ENCODE measurements at places on chromosomes 11 and 22.

GRCh38 chr11:134173296-134173695 lies 50.5 kb downstream of the NCAPD3 start:
- DNase-seq = no peak

- no peak for DNase-seq
These were observed 7.4 kb upstream of the TH start for GRCh38 chr11:2178906-2179494.

GRCh38 chr11:110837603-110838002 lies 125.4 kb upstream of the ARHGAP20 start:
- DNase-seq = no peak

DNA sequence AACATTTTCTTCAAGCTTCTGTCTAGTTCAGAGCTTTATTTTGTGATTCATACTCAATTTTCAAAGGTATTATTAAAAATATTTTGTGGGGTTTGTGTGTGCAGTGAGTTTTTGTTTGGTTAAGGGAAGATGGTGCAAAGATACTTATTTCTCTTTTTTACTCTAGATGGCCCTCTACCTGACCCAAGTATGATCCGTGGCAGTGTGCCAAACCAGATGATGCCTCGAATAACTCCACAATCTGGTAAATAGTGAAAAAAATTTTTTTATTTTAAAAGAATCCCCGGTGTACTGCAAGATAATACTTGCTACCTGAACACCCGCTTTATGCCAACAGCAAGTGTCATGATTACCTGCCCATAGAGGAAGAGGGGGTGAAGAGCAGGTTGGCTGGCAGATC lies 54.2 kb downstream of the EP300 start:
- no peak for DNase-seq

GRCh38 chr11:75503531-75504099 lies 22.1 kb downstream of the GDPD5 start:
- DNase-seq = no peak

- no peak for DNase-seq
These were observed 2.0 kb downstream of the CYTH4 start for GRCh38 chr22:37284126-37284804.

- DNase-seq = no peak
These were observed 92.3 kb upstream of the PARVA start for GRCh38 chr11:12285106-12285505.

DNA sequence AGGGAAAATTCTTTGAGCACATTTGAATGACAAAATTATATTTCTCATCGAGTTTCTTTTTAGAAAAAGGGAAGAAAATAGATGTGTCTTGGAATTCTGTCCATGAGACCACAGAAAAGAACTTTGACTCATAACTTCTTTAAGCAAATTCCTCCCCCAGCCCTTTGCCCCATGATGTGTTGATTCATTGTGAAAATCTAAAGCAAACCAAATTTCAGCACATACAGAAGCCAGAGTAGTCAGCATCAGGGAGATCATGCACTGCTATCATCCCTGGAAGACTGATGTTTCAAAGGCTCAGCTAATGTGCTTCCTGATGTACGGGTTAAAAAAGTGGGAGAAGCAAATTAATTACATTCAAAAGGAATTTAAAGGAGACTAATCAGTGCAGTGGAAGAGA lies 159.7 kb downstream of the FAT3 start:
- DNase-seq = no peak

- DNase-seq = no peak
These were observed 72.2 kb downstream of the PDHX start for GRCh38 chr11:34988294-34989255.

DNA sequence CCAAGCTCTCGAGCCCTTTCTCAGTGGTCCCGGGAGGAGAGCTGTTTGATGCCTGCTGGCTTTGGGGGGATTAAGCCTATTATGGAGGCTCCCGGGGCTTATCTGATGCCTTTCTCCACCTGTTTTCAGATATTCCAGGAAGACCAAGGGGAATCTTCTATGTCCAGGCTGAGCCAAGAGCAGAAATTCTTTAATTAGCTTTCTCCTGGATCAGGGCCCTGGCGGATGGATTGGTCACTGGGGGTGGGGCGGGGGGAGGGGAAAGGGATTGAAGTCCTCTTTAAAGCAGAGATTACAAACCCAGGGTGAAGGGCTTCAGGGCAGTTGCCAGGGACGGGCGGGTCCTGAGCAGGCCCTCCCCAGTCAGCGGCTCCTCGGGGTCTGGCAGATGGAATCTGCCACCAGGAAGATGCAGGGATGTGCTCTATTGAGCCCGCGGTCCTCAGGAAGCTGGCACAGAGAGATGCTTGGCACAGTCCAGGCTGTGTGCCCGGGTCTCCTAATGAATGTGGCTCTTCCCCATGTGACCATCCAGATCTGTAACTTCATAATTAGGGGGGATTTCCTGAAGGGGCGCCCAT lies 33.6 kb downstream of the MACROD1 start:
- no peak for DNase-seq

- DNase-seq = no peak
These were observed 58.3 kb downstream of the PRR5L start for GRCh38 chr11:36354221-36355003.

DNA sequence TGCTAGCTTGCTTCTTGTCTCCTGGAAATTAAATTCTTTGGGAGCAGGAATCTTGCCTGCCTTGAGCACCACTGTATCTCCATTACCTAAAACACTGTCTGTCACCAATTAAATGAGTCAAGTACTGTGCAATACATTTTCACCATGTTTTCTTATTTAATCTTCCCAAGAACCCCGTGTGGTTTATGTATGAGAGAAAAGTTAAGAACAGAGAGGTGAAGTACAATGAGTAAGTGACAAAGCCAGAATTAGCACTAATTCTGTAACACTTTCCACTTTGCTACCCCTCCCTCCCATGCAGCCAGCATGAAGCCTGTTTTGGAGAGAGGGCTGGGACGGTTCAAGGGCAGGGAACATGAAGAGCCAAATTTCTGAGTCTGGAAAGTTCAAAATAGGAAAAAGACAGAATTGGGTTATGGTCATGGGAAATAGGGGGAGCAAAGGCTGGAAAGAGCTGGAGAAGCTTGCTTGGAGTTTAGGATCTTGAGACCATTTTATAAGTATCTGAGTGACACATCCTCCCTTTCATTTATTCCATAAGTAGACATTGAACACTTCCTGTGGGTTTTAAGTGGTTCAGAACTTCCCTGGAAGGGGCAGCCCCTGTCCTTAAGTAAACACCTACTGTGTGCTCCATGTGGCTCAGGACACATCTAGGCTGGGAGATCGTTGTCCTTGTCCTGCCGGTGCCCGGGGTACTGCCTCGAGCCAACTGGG lies 60.5 kb upstream of the CHST1 start:
- no peak for DNase-seq

Measured in effector CD8-positive, alpha-beta T cell (primary cell).